ENCODE measurements at places on chromosomes 2 and 18.

- H3K4me3 ChIP-seq, result peak overlapping the region; percentile 39
- no peak for DNase-seq
- peaks cover 34% of the 10 kb centered on the region for H3K27me3 ChIP-seq
- no peak overlapping the region for H3K27ac ChIP-seq
Observed at GRCh38 chr2:287471-287885, 413 bp downstream of the ALKAL2 start.

DNA sequence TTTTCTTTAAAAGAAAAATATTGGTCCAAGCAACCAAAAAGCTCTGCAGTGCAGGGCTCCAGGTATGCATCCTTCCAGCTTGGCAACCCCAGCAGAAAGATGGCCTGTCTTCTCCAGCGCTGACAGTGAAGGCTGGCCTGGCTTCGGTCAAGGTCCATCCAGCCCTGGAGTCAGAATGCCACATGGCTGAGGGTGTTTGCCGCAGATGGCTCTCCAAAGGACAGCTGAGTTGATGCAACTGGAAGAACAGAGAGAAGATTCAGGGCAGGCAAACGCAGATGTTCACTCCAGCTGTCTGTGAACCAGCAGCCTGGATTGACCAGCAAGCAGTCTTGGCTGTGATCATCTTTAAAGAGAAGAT lies 51.4 kb downstream of the MARCO start:
- DNase-seq, result peak; percentile 9
- no peak overlapping the region for H3K27ac ChIP-seq
- no peaks in the 10 kb centered on the region for H3K36me3 ChIP-seq
- H3K27me3 ChIP-seq, result no peaks in the 10 kb centered on the region

DNA sequence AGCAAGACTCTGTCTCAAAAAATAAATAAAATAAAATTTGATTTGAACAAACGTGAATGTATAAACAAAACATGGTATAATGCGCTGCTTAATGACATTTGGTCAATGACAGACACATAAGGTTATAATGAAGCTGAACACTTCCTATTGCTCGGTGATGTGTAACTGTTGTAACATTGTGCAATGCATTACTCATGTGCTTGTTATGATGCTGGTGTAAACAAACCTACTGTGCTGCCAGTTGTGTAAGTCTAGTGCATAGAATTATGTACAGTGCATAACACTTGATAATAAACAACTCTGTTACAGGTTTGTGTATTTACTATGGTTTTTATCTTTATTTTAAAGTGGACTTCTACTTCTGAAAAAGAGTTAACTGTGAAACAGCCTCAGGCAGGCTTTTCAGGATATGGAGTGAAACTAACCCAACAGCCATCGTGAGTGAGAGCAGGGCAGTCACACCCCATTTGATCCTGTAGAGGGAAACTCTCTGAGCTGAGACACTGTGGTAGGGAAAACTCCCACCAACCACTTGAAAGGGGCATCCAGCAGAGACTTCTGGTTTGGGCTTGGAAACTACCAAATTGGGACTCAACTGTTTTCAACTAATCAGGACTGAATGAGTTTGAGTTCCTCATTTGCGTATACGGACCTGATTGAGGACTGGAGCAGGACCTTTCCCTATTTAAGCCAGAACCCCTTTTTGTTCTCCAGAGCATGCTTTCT lies 8.7 kb upstream of the RPRD1A start:
- H3K36me3 ChIP-seq, result no peaks in the 10 kb centered on the region
- H3K27me3 ChIP-seq, result no peaks in the 10 kb centered on the region
- H3K4me3 ChIP-seq, result no peak overlapping the region
- no peaks in the 10 kb centered on the region for H3K4me1 ChIP-seq
- no peak for DNase-seq

DNA sequence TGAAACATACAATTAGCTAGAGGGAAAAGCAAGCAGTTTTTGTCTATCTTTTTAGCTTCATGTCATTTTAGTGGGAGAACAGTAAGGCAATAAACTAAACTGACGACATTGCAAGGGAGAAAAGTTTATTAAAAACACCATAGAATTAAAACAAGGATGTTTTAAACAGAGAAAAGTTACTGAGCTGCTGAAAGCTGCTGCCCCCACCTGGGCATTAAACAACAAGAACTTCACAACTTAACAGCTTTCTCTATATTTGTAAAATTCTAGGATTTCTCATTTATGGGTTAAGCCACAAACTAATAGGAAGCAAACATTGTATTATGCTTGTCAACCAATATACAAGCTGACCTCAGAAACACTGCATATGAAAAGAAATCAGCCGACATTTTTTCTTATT lies 289.2 kb downstream of the ERBB4 start:
- H3K27ac ChIP-seq, result no peak overlapping the region
- DNase-seq, result no peak
- no peaks in the 10 kb centered on the region for H3K4me1 ChIP-seq

DNA sequence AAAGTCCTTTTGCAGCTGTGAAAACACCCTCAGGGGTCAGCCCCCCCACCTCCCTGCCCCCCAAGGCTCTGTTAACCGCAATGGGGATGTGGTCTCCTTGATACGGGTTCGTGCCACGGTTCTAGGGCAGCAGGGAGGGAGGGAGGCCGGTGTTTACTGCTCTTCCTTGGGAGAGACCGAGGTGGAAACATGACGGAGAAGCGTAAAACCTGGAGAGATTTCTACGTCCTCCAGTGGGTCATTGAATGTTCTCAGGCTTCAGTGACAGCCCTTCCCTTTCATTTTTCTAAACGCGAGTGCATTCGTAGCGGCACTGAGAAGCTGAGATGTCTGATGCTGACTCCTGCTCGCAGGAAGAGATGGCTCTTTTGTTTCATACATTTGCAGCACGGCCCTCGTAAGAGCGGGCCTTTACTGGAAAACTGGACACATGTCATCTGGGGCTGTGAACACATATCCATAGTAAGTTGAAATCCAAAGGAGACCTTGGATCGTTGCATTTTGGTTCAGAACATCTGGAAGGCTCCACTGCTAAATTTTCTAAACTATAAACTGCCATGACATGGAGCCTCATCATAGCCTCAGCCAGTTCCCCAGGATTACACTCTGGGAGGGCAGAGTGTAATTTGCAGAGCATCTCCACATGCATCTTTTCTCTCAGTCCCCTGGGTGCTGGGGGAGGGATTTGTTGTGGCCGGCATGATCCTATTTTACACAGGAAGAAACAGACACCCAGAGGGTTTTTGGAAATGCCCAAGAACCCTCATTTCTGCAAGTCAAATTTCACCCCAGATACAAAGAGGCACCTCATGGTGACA lies 40.6 kb upstream of the HDAC4 start:
- peaks cover 10% of the 10 kb centered on the region for H3K27me3 ChIP-seq
- H3K36me3 ChIP-seq, result no peaks in the 10 kb centered on the region
- DNase-seq, result no peak

DNA sequence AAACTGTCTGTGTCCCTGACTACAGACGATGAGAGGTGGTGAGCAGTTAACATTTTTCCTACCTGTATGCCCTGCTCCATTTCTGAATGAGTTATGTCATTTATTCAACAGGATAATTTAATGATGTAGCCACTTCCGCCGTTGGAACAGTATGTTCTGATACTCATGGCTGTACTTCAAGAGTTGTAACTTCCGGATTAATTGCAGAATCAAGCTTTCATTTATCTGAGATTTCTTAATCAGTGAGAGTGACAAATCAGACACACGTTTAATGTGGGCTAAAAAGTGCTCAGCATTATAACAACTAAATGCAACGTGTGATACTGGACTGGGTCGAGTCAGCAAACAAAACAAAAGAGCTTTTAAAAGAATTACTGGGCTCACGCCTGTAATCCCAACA lies 107.7 kb downstream of the KCTD1 start:
- DNase-seq, result no peak
- no peaks in the 10 kb centered on the region for H3K4me1 ChIP-seq
- no peaks in the 10 kb centered on the region for H3K27me3 ChIP-seq
- H3K36me3 ChIP-seq, result no peaks in the 10 kb centered on the region
- no peak overlapping the region for H3K4me3 ChIP-seq

DNA sequence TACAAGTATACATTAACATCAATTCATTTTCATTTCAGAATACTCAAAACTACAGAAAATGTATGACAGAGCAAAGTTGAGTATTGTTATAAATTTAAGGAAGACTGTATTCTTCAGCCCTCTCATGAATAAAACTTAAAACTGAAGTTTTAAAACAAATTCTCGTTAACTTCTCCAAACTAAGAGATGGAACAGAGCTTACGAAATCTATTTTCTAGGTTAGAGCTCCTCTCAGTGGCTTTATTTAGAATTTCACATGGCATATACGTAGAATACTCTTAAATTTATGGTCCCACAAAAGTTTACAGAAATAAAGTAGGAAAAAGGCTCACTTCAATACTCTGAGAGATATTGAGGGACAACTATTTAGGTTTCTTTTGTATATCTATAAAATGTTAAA lies 612.1 kb downstream of the KCNJ3 start:
- H3K4me1 ChIP-seq, result no peaks in the 10 kb centered on the region
- no peak overlapping the region for H3K27ac ChIP-seq
- H3K27me3 ChIP-seq, result no peaks in the 10 kb centered on the region
- DNase-seq, result no peak

DNA sequence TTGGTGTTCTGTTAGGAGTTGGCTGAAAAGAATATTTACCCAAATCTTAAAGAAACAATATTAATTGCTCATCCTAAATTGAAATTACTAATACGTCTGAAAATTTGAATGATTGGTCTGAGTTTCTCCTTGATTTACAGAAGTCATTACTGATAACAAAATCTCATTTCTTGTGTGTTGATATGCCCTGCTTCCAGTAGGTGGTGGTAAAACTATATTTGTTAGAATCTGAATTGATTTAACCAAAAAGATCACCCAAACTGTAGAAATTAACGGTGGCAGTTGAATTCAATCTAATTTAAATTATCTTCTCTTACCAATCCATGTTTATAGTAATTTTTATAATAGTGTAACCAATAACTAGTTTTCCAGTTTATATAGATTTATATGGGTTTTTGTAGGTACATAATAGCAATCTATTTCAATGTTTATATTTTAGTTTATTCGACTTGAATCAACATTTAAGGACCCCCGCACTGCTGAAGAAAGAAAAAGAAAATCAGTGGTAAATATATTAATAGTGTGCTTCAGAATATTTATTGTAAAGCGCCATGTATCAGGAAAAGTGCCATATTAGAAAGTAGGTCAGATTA lies 38.3 kb downstream of the PAPOLG start:
- DNase-seq, result no peak
- H3K4me3 ChIP-seq, result no peak overlapping the region
- peaks cover 6% of the 10 kb centered on the region for H3K36me3 ChIP-seq

DNA sequence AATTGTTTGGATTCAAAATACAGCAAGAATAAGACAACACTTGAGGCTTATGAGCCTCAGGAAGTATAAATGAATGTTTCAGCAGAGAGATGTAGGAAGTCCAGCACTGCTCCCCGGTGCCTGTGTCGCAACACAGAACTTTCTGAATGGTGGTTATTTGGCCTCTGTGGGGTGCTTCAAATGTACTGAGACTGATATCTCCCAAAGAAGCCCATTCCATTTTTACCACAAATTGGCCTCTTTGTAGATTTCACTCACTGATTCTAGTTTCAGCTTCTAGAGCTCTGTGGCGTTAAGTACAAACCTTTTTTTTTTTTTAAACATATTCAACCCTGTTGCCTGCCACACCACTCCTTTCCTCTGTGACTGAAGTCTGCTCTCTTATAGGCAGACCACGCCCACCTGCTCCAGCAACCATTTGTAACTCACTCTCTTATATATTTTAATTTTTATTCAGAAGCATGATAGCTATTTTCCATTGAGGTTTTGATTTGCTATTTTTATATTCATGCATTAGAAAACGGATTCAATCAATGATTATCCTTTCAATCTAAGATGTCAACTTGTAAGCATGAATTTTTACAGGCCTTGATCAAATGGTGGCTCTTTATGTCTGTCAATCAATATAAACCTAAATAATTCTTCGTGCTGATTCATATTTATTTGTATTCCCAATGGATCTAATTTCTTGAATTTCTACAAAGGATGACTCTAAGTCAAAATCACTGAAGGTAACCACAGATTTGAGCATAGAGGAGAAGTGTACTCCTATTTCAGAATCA lies 277.1 kb upstream of the CCDC68 start:
- H3K27me3 ChIP-seq, result no peaks in the 10 kb centered on the region
- no peak for DNase-seq
- H3K4me1 ChIP-seq, result no peaks in the 10 kb centered on the region
- no peak overlapping the region for H3K4me3 ChIP-seq

DNA sequence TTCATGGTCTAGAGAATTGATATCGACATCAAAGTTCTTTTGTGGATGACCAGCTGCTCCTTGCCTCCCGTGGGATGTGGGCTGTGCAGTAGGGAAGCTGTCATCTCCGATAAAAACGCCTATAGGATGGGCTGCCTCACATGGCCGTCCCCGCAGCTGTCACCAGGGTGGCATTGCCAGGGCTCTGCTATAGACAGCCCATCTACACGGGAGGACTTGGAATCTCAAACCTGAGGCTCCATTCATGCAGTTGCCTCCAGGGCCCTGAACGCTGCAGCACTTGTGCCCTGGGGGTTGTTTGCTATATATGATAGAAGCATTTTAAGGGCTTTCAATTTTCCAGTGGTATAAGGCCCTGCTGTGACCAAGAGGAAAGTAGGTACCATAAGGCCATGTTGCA lies 183.1 kb downstream of the MYCN start:
- DNase-seq, result peak; percentile 17
- no peak overlapping the region for H3K4me3 ChIP-seq
- peaks cover 7% of the 10 kb centered on the region for H3K4me1 ChIP-seq
- H3K27me3 ChIP-seq, result no peaks in the 10 kb centered on the region

DNA sequence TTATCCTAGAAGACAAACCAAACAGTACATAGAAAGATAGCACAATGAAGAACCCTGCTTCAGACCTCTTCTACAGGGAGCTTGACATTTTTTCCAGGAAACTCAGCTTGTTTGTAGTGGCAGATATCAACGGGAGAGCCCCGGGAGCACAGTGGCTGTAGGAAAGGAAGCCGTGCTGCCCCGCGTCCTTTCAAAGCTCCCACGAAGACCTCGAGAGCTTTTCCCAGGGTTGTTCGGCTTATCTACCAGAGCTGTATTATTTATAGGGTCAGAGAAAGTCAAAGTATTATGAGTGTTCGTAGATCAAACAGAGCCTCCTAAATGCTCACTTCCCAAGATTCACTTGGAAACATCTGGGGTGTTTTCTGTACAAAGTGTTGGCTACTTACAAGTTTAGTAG lies 167.1 kb upstream of the COPS8 start:
- H3K27ac ChIP-seq, result no peak overlapping the region
- H3K4me3 ChIP-seq, result no peak overlapping the region
- H3K27me3 ChIP-seq, result no peaks in the 10 kb centered on the region

DNA sequence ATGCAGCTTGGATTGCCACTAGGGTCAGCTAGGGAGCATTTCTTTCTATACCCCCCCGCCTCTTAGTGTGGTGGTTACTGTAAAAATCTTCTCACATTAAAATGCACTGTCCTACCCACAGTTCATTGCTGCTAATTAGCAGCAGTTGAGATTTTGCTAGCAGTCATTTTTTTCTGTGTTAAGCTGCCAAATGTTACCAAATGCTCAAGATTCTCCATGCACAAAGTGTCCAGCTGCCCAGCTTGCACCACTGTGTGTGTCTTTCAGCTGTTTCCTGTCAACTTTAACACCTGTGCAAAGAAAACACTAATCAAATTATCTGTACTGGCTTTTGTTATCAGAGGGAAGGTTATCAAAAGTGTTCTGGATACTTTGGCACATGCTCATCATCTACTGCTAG lies 679.3 kb downstream of the NR4A2 start:
- DNase-seq, result no peak
- H3K27me3 ChIP-seq, result no peaks in the 10 kb centered on the region

Measured in colonic mucosa (tissue), 4 donors.